ENCODE measurements at places on chromosomes 1 and 21.

DNA sequence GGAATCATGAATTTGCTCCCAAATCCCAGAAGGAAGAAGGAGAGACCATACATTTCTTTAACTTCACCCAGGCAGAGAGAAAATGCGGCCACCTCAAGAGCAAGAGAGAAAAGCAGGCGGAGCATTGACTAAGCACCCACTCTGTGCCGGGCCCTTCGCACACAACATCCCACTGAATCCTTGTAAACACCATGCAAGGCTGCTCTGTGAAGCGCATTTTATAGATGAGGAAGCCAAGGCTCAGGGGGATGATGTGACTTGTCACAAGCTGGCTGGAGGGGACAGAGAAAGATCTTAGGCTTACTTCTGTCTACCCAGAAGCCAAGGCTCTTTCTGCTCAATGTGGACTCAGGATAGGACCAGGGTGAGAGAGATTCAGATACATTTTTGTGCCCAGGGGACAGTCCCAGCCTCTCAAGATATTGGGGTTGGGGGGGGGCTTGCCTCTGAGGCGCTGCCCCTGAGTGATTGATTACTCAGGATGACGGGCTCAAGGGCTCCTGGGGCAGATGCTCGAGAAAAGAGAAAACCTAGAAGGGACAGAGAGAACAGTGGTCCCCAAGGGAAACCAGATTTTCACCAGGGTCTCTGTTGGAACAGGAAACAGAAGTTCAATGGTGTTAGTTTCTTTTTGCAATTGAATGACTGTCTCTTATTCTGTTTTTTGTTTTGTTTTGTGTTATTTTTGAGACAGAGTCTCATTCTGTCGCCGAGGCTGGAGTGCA is 19.5 kb downstream of the PADI2 start:
- no peak for DNase-seq

- no peak for DNase-seq
These were observed 71.0 kb downstream of the COLGALT2 start for GRCh38 chr1:183966487-183966886.

GRCh38 chr1:119617751-119618691 is 30.0 kb downstream of the ZNF697 start:
- DNase-seq, result no peak

- peak; percentile 24 for DNase-seq
These were observed 53.9 kb upstream of the SAMD13 start for GRCh38 chr1:84247425-84248220.

DNA sequence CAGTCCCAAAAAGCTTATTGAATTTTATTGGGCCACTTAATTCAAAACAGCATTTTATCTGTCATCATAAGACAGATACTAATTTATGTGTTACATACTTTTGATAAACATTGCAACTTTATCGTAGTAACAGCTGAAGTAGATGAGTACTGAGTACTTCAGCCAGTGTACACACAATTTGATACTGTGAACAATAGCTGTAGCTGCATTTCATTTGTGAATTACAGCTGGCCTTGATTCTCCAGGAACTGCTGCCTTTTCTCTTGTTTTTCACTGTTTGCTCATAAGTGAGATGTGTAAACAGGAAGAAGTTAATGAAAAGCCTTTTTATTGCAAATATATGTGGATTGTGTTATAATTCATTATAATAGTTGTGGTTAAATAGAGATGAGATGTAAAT is 10.2 kb downstream of the UAP1 start:
- DNase-seq, result no peak
